GM23248 (cell line): ENCODE measurements at places on chromosomes 16 and 17. TPM values are rescaled to one million over a fixed set of nuclear protein-coding genes. Genes with fewer than 3 reads are reported as not detected.

Gene KRTAP4-4
- not detected in 2 replicates for polyA plus RNA-seq

Gene CDC42EP4
- 31.2 and 35.4 TPM in 2 replicates for polyA plus RNA-seq

Gene SSTR5
- not detected in 2 replicates for polyA plus RNA-seq

Gene ITGAL
- polyA plus RNA-seq = 0.27 TPM in 1 of 2 replicates, not detected in the other

Gene SLC52A1
- not detected in 2 replicates for polyA plus RNA-seq

Gene SNAI3
- polyA plus RNA-seq = 0.35 and 0.71 TPM in 2 replicates

Gene PIPOX
- polyA plus RNA-seq = not detected in 2 replicates

Gene KRTAP1-1
- polyA plus RNA-seq = 2.6 and 3.3 TPM in 2 replicates

DNA sequence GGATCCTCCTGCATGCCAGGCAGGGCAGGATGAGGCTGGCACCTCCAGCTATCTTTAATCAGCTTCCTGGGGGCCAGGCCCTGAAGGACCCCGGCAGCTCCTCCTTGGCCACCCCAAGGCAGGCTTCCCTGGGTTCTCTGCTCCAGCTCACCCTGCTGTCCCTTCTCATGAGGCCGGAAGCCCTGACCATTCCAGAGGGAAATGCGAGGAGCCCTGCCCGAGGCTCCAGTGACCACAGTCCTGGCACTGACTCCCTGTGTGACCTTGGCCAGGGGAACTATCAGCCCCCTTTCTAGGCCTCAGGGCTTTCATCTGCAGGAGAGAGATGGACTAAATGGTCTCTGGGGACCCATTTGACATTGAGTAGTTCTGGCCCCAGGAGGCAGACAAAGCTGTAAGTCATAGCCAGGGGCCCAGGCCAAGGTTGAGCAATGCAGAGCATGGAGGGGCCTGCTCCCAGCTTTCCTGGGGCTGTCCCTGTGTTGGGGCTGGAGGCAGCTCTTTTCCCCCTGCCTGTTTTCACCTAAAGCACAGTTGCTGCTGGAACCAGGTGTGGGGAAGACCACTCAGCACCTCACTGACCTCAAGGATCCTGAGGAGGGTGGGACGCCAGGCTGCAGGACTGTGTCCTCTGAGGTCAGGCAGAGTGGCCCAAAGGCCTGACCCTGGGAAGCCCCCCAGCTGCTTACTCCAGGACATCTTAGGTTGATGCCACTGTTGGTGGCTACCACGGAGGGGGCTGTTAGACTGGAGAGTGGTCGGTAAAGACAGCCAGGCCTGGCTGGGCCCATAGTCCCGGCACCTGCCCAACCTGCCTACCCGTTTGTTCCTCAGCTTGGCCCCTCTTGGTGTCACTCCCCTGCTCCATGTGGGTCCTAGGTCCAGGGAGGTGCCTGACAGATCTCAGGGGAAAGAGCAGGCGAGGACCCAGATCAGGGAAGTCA, 8.1 kb downstream of the KCNH6 start:
- H3K4me3 ChIP-seq = no peak overlapping the region
- no peaks in the 10 kb centered on the region for H3K36me3 ChIP-seq
- DNase-seq = peak; percentile 51
- H3K27me3 ChIP-seq = no peaks in the 10 kb centered on the region; the same call in 1 of the 2 replicates
- H3K27ac ChIP-seq = no peak overlapping the region
- H3K4me1 ChIP-seq = no peaks in the 10 kb centered on the region

DNA sequence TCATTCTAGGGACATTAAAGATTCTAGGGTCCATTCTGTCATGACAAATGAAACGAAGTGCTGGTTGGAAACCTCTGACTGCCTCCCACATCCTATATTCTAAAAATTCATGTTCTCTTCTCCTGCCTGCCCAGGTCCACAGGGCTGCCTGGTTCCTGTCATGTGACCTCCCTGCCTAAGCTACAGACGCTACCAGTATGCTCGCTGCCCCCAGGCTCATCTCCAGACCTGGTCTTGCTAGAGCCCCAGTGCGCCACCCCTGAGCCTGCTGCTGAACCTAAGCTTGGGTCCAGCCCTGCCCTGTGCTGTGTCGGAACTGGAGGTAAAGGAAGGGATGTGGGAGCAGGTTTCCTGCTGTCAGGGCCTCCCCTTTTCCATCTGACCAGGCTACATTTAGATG, 231.6 kb upstream of the CDH5 start:
- H3K4me1 ChIP-seq = peaks cover 26% of the 10 kb centered on the region
- H3K27me3 ChIP-seq = no peaks in the 10 kb centered on the region
- H3K4me3 ChIP-seq = no peak overlapping the region
- H3K27ac ChIP-seq = no peak overlapping the region

DNA sequence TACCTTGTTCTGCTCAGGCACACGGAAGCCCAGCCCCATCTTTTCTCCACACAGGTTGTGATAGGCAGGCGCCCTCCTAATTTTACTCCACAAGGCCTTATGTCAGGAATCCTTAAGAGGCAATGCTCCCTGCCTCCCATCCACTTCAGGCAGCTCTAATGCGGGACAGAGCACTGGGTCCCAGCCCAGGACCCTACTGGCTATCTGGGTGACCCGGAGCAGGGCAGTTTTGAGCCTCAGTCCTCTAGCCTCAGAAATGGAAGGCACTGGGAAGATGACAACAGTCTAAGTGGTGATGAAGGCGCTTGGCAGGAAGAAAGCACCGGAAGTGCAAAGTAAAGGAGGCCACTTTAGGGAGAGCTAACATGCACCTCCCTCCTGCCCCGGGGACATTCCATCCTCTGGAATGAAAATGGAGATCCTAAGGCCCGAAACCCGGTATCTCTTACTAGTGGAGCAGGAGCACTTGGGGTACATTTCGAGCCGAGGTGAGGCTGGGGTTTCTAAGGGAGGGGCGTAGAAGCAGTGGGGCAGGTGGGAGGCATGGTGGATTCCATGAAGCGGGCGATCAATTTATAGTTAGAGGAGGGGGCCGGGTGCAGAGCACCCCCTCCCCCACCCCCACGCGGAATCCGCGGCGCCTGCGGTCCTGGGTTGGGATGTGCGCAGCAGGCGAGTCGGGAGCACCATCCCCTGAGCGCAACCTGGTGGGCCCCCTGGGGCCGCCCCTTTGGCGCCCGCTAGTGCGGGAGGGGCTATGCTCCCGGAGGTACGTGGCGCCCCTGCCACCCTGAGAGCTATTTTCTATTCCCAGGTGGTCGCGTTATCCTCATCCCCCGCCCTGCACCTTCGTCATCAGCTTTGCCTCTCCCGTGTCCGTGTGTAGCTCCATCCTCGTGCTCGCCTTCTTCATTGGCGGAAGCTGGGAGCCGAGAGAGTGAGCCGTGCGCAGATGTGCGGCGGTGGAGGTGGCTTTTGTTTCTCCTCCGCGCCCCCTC, 4.9 kb downstream of the MT1F start:
- DNase-seq = no peak
- no peak overlapping the region for H3K27ac ChIP-seq
- peaks cover 20% of the 10 kb centered on the region for H3K27me3 ChIP-seq
- H3K36me3 ChIP-seq = no peaks in the 10 kb centered on the region
- no peaks in the 10 kb centered on the region for H3K4me1 ChIP-seq

DNA sequence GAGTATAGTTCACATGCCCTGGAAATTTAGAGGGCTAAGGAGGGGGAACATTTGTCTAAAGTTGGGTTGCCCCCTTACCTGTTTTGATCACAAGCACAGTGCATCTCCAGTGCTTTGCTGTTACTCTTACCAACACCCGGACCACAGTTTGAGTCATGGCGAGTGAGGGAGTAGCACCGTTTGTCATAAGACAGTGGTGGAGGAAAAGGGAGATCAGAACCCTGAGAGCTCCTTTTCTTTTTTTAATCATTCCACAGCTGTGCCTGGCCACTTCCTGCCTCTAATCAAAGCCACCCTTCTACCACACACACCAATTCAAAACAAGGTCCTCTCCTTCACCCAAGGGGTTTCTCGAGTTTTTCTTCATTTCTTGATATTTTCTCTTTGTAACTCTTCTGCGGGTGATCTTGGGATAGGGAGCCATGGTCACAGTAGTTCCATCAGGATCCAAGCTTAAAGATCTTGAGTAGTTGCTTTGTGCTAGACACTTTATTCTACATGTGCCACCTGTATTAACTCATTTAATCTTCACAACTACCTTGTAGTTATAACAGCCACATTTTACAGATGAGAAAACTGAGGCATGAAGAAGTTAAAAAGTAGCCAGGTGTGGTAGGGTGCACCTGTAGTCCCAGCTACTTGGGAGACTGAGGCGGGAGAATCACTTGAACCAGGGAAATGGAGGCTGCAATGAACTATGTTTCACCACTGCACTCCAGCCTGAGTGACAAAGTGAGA, 5.0 kb upstream of the MYL4 start:
- peak; percentile 83 for DNase-seq
- peaks cover 21% of the 10 kb centered on the region for H3K4me1 ChIP-seq
- no peaks in the 10 kb centered on the region for H3K27me3 ChIP-seq
- no peak overlapping the region for H3K4me3 ChIP-seq
- H3K36me3 ChIP-seq = no peaks in the 10 kb centered on the region
- peak overlapping the region; percentile 47 for H3K27ac ChIP-seq

- H3K27ac ChIP-seq = peak overlapping the region; percentile 93
- H3K27me3 ChIP-seq = no peaks in the 10 kb centered on the region
- H3K36me3 ChIP-seq = no peaks in the 10 kb centered on the region
- H3K4me3 ChIP-seq = peak overlapping the region; percentile 64
- no peak for DNase-seq
- peaks cover 67% of the 10 kb centered on the region for H3K4me1 ChIP-seq
These were observed 9.5 kb upstream of the MSL1 start for GRCh38 chr17:40112191-40112711.

- H3K4me3 ChIP-seq = no peak overlapping the region
- H3K4me1 ChIP-seq = peaks cover 25% of the 10 kb centered on the region
- H3K36me3 ChIP-seq = no peaks in the 10 kb centered on the region
- H3K27me3 ChIP-seq = peaks cover 7% of the 10 kb centered on the region; the same call in 1 of the 2 replicates
- no peak for DNase-seq
These were observed 4.6 kb upstream of the PMP22 start for GRCh38 chr17:15269780-15270089.

DNA sequence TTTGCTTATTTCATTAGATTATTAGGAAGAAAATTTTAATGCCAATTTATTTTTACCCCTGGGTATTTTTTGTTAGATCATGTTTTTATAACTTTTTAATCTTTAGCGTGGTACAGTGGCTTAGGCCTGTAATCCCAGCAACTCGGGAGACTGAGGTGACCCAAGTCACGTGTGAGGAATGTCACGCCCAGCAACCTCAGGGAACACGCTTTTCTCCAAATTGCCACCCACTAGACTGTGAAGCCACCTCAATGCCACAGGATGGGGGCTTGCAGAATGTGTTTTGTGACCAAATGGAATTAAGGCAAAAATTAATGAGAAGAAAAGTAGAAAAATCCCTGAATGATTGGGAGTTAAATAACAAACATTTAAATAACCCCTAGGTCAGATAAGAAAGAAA, 141.8 kb downstream of the LAT start:
- H3K27me3 ChIP-seq = no peaks in the 10 kb centered on the region
- H3K4me3 ChIP-seq = no peak overlapping the region
- H3K27ac ChIP-seq = no peak overlapping the region
- no peak for DNase-seq
- H3K4me1 ChIP-seq = no peaks in the 10 kb centered on the region

- H3K4me3 ChIP-seq = no peak overlapping the region
- no peak overlapping the region for H3K27ac ChIP-seq
- peaks cover 8% of the 10 kb centered on the region for H3K27me3 ChIP-seq
- H3K36me3 ChIP-seq = no peaks in the 10 kb centered on the region
- peaks cover 6% of the 10 kb centered on the region for H3K4me1 ChIP-seq
These were observed 2.9 kb upstream of the LYRM9 start for GRCh38 chr17:27895940-27896535.

DNA sequence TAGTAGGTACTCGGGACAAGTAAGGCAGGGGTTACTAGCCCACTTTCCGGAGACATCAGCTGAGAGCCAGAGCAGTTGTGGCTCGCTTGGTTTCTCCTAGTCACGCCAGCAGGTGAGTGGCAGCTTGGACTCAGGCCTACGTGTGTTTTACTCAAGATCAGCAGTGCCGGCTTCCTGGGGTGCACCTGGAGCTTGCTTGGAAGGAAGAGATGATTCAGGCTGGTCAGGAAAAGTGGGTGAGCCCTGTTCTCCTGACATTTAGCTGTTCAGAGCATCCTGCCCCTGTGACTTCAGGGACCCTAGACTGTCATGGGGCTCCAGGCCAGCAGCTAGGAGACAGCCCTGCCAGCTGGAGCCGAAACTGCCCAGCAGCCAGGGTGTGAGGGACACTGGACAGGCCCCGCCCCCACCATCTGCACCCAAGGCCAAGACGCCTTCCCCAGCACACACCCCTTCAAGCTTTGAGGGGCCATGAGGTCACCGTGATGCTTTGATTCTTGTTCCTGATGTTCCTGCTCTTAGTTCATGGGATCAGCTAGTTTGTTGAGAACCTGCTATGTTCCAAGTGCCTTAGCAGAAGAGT, 238.0 kb upstream of the CIBAR2 start:
- no peak overlapping the region for H3K27ac ChIP-seq
- peaks cover 26% of the 10 kb centered on the region for H3K4me1 ChIP-seq
- H3K4me3 ChIP-seq = no peak overlapping the region
- no peaks in the 10 kb centered on the region for H3K27me3 ChIP-seq
- H3K36me3 ChIP-seq = no peaks in the 10 kb centered on the region

DNA sequence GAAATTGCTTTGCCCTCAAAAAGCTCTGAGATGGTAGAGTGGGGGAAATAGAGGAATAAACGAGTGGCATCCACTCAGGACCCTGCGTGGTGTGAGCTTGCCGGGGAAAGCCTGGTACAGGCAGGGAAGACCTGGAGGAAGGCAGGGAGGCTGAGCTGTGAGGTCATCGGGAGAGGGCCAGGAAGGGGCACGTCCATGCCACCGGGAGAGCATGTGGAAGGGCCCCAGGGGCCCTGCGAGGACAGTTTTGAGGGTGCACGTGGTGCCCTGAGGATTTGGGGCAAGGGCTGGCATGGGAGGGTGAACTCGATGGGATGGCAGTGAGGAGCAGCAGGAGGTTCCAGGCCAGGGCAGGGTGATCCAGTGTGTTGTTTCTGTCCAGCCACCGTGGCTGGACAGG, 56.3 kb upstream of the CBFA2T3 start:
- DNase-seq = no peak
- no peak overlapping the region for H3K4me3 ChIP-seq
- no peaks in the 10 kb centered on the region for H3K4me1 ChIP-seq
- no peaks in the 10 kb centered on the region for H3K36me3 ChIP-seq
- 0 out of 2 replicates have a peak, but pooled peaks cover 4% of the 10 kb centered on the region for H3K27me3 ChIP-seq

DNA sequence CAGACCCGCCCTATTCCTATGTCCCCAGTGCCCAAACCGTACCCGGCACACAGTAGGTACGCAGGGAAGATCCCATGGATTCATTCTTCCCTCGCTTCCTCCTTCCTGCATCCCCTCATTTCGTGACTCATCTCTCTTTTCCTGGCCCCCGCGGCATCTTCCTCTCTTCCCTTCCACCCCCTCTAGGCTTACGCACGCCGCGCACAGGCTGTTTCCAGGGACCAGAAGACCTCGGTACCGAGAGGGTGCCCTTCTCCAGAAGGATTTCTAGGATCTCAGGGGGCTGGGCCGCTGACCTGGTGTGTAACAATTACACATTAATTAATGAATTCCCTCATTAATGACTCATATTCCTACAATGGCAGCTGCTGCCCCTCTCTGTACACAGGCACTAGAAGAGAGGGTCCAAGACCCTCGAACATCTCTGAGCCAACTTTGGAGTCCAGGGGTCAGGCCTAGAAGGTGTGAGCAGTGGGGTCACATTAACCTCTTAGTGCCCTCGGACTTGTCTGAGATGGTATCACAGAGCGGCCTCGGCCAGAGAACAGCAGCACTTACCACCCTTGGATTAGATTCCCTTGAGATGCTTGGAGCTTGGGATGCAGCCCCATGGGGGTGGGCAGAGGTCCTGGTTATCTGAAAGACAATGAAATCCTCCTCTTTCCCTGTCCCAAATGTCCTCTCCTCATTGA, 16.8 kb upstream of the PLLP start:
- H3K27ac ChIP-seq = no peak overlapping the region
- no peak for DNase-seq
- no peaks in the 10 kb centered on the region for H3K36me3 ChIP-seq
- H3K4me3 ChIP-seq = peak overlapping the region; percentile 5; the same call in 1 of the 2 replicates

- DNase-seq = no peak
- peaks cover 6% of the 10 kb centered on the region for H3K27me3 ChIP-seq
- H3K36me3 ChIP-seq = no peaks in the 10 kb centered on the region
These were observed 113.8 kb downstream of the ABCC12 start for GRCh38 chr16:48041981-48042421.
